ENCODE measurements at places on chromosomes 6 and 20.
A peak's percentile ranks its signal among the peaks of the same experiment; 100 is the strongest.

DNA sequence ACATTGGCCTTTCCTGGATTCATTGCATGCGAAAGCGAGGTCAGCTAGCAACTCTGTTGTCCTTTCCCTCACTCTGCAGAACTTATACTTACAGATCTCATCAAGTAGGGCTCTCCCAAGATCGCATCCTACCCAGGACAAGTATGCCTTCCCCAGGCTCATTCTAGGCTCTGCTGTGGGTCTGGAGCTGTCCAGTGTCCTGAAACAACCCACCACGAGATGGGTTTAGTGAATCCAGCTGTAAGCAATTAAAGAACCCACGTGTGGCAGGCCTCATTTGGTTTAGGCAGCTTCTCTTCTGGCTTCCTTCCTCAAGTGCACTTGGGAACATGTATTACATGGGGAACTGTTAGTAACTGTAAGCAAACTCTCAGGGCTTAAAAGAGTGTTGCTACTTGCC is 406.5 kb upstream of the CHD6 start:
- no peak for DNase-seq

DNA sequence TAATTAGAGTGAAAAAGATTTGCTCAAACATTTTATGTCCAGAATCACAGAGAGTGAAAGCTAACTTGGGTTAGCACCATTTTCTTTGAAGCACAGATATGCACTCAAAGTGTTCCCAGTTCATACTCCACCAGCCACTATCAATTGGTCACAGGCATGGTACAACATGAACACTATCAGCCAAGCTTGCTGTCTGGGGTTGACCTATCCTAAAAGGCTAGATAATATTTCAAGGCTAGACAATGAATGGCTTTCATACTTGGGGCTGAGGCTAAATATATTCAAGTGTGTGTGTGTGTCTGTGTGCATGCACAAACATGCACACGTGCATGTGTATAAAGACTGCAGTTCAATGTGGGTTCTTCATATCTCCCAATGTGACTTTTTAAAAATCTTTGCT is 783.0 kb upstream of the GJE1 start:
- no peak for DNase-seq

GRCh38 chr6:8149350-8149749 is 47.0 kb upstream of the EEF1E1 start:
- no peak for DNase-seq

GRCh38 chr6:1382883-1383728 is 6.3 kb upstream of the FOXF2 start:
- no peak for DNase-seq

DNA sequence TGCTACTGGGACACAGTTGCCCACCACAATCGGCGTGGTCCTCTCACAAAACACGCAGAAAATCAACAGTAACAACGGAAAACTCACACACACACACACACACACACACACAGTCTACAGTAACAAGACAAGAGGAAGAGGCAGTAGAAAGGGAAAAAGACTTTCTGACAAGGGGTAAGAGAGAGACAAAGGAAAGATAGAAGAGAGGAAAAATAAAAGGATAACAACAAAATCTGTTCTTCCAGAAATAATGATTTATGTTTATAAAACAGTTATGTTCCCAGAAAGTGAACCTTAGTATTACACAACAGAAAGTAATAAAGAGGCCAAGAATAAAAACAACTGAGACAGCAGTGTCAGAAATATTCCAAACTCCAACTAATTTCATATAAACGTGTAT is 2.9 kb downstream of the RANBP9 start:
- DNase-seq: no peak

DNA sequence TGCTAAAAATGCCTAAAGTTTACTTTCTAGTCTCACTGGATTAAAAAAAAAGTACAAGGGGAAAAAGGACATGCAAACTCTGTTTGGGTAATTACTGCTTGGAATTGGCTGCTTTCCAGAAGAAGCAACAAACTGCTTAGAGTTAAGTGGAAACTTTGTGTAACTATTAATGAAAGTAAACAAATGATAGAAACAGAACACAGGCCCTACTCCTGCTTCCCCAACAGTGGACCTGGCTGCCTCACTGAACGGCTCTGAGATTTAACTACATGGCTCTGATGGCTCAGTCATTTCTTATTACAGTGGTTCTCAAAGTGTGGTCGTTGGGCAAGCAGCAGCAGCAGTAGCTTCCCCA is 108.5 kb downstream of the MAN1A1 start:
- DNase-seq: no peak

DNA sequence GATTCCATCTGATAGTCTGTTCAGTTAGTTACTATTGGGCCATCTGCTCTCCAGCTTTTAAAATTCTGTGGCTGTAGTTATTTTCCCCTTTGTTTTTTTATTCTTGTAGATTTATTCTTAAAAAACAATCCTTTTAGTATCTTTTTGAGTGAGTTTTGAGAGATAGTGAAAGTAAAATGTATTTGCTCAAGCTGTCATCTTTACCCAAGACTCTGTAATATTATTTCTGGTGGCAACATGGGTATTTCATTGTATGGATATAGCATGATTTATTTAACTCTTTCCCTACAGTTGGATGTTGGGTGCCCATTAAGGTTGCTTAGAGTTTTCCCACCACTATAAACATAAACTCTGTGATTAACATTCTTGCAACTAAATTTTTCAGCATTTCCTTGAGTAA is 24.6 kb downstream of the STK4 start:
- DNase-seq: no peak

DNA sequence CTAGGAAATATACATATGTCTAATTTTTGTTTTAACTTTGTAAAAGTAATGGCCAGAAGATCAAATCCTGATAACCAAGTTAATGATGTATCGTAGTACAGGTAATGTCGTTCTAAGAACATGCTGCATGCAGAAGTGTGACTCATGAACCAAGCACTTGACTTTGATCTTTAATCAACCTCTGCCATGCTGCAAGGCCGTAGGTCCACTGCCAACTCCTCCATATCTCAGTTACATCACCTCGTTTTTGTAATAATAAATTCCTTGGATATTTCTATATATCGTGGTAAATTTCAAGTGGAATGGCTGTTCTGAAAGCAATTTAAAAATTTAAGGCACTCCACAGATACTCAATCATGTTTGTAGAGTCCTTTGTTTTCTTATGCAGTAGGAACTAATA is 771.7 kb downstream of the EPHA7 start:
- DNase-seq: no peak

GRCh38 chr6:23704479-23705052 is 421.4 kb upstream of the NRSN1 start:
- DNase-seq: no peak

DNA sequence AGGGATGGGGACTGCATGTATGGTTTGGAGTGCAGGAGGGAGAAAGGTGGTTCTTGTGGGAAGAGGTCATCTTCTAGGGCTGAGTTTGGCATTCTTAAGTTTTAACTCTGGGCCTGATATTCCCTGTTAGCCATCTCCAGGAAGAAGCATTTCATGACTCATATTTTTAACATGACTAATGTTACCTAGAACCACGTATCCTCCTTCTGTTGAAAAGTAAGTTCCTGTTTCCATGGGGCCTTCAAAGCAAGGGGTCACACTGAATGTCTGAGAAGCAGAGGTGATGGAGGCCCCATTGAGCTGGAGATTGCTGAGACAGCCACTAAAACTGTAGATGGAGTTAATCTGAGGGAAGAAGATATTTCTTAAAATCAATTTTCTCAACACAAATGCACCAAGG is 30.2 kb downstream of the FAM229B start:
- peak; percentile 24 for DNase-seq

GRCh38 chr6:135324531-135324930 is 143.4 kb downstream of the MYB start:
- no peak for DNase-seq

GRCh38 chr6:11389977-11390376 is 147.6 kb upstream of the TMEM170B start:
- peak; percentile 44 for DNase-seq

DNA sequence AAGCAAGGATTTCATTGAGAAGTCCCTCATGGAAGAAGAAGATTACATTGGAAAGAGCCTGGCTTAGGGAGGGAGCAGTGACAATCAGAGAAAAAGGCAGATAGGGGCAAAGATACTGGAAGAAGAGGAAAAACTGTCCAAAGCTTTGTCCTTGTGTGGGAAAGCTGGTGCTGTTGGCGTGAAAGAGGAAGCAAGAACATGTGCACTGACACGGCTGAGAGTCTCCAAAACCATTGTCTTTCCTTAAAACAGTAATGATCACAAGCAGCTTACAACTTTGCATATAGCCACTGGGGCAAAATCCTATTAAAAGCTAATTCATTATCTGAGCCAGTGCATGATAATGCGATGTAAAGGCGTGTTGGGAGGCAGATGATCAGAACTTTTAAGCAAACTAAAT is 85.1 kb upstream of the ESR1 start:
- no peak for DNase-seq
